ENCODE measurements at places on chromosomes 6 and 20.

DNA sequence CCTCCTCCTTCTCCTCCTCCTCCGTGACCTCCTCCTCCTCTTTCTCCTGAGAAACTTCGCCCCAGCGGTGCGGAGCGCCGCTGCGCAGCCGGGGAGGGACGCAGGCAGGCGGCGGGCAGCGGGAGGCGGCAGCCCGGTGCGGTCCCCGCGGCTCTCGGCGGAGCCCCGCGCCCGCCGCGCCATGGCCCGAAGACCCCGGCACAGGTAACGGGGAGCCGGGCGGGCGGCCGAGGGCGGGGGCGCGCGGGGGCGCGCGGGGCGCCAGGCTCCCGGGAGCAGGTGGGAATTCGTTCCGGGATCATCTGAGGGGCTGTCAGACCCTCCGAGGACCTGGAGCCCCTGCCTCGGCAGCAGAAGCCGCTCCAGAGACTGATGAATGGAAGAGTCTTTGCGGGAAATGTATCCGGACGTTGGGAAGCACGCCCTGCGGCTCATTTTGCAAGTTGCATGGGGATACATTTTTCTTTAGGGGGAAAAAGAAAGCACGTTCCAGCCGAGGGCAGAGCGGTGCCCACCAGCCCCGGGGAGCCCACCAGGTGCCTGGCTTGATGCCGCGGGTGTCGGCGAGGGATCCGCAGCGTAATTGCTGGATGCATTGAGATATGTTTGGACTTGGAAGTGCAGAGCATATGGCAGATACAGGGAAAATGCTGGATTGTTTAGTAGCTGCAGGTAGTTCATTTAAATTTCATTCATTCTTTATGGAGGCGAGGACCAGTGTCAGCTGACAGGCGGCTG is 394 bp downstream of the MYB start:
- no peak overlapping the region for H3K27ac ChIP-seq
- no peak for DNase-seq
- H3K36me3 ChIP-seq, result no peaks in the 10 kb centered on the region
- peak overlapping the region; percentile 75 for H3K4me3 ChIP-seq
- no peaks in the 10 kb centered on the region for H3K4me1 ChIP-seq
- peaks cover 8% of the 10 kb centered on the region for H3K27me3 ChIP-seq

DNA sequence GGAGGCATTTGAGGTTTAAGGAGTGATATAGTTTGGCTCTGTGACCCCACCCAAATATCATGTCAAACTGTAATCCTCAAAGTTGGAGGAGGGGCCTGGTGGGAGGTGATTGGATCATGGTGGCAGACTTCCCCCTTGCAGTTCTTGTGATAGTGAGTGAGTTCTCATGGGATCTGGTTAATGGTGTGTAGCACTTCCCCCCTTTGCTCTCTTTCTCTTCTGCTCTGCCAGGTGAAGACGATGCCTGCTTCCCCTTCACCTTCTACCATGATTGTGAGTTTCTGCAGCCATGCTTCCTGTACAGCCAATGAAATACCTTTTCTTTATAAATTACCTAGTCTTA is 1.7 kb upstream of the HDDC2 start:
- H3K27me3 ChIP-seq, result no peaks in the 10 kb centered on the region
- H3K4me3 ChIP-seq, result no peak overlapping the region
- H3K36me3 ChIP-seq, result no peaks in the 10 kb centered on the region

DNA sequence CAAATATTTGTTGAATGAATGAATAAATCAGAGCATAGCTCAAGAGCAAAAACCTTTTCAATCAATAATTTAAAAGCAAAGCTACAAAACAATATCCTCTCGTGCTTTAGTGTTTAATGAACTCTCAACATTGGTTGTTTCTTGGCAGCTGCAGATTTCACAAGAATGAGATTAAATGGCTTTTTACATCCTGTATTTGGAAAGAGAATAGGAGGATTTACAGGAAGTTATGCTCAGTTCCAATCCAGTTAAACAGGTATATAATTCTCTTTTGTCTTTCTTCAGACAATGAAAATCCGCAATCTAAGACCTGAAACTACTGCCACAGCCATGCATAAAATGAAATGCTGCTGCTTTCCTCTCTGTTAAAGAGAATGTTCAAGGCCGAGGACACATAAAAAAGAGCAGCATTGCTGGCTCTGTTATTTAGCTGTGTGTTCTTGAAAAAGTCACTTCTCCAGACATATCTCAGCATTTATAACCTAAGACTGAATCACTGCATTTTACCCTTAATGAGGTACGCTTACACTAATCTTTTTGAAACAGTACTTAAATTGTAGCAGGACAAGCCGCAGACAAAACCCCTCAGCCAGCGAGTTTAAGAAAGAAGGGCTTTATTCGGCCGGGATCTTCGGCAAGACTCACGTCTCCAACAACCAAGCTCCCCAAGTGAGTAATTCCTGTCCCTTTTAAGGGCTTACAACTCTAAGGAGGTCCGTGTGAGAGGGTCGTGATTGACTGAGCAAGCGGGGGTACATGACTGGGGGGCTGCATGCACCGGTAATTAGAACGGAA is 3.6 kb downstream of the C6orf52 start:
- DNase-seq, result no peak
- H3K4me1 ChIP-seq, result no peaks in the 10 kb centered on the region
- H3K27ac ChIP-seq, result no peak overlapping the region
- H3K36me3 ChIP-seq, result no peaks in the 10 kb centered on the region
- no peak overlapping the region for H3K4me3 ChIP-seq

GRCh38 chr20:54201268-54201846 is 6.5 kb upstream of the PFDN4 start:
- no peaks in the 10 kb centered on the region for H3K4me1 ChIP-seq
- H3K36me3 ChIP-seq, result no peaks in the 10 kb centered on the region
- no peak for DNase-seq

Data from iPS DF 6.9 (cell line).